ENCODE measurements at places on chromosomes 2 and 18.

GRCh38 chr2:164976301-164976700 is 21.0 kb upstream of the SLC38A11 start:
- no peak for DNase-seq

- DNase-seq, result no peak
These were observed 29.3 kb upstream of the CEP68 start for GRCh38 chr2:65026704-65027464.

- no peak for DNase-seq
These were observed 53.0 kb upstream of the ASAP2 start for GRCh38 chr2:9153643-9153980.

GRCh38 chr18:23088310-23088709 is 47.0 kb upstream of the CABLES1 start:
- no peak for DNase-seq

DNA sequence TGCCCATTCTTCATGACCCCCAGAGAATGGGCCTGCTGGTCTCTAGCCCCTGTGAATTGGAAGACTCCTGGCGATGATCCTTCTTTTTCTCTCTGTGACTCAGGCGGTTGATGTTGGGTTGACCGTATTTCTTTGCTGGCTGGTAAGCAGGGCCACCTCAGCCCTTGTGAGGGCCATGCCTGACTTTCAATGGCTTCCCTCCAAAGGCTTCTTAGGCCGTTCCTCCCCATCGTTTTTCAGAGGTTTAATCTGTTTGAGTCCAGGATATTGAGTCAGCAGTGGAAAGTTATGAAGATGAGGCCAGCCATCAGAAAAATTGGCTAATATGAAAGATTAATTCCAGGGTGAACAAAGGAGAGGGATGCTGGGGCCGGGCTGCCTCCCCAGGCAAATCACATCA is 13.6 kb downstream of the HPCAL1 start:
- no peak for DNase-seq

- DNase-seq, result no peak
These were observed 1171.1 kb upstream of the CRIM1 start for GRCh38 chr2:35184471-35184870.

DNA sequence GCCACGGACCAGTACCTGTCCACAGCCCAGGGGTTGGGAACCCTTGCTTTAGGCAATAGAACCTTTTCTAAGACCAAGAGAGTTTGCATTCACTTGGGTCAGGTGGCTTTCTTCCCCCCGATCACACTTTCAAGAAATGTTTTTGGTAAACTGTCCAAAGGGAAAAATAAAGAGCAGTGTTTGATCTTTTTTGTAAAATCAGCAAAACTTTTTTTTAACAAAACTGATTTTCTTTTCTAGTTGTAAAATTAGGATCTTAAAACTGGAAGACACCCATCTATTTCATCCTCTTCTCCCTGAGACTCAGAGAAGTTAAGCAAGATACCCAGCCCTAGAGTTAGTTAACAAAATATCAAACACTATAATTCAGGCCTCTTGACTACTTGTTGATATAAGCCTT is 6.1 kb upstream of the SESTD1 start:
- DNase-seq, result no peak

DNA sequence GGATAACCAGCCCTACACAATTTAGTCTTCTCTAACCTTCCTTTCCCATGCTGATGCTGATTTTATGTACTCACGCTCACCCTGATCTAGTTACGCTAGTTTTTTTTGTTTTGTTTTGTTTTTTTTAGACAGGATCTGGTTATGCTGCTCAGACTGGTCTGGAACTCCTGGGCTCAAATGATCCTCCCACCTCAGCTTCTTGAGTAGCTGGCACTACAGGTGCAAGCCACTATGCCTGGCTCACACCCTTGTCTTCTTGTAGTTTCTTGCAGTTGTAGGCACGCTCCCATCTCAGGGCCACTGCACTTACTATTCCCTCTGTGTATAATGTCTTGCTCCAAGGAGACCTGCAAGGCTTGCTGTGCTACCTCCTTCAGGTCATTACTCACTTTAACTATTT is 6.2 kb downstream of the PELI1 start:
- DNase-seq, result no peak

- no peak for DNase-seq
These were observed 87.6 kb upstream of the FAM110C start for GRCh38 chr2:133675-134593.

DNA sequence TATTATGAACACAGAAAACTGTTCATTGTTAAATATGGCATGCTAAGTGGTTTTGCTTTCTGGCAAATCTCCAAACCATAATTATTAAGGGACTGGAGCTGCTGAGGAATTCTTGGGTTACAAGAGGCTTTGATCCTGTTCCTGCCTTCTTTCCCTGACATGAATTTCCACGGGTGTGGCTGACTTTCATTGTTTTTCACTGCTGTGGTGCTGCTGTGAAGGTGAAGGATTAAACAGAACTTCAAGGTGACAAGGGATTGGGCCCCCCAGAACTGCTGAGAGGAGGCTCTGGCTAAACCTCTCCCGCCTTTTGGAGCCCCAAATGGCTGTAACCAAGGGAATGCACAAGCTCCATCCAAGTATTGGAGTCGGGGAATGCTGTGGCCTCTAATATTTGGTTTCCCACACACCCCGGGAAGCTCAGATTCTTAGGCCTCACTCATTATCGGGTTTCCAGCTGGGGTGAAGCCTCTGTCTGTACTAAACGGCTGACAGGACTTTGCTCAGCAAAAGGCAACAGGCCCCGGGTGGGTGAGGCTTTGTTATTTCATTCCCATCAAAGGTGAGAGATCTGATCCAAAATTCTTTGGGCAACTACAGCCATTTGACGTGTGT is 29.0 kb upstream of the ZFP36L2 start:
- no peak for DNase-seq

GRCh38 chr18:13934058-13934457 is 18.7 kb upstream of the MC2R start:
- DNase-seq, result no peak

DNA sequence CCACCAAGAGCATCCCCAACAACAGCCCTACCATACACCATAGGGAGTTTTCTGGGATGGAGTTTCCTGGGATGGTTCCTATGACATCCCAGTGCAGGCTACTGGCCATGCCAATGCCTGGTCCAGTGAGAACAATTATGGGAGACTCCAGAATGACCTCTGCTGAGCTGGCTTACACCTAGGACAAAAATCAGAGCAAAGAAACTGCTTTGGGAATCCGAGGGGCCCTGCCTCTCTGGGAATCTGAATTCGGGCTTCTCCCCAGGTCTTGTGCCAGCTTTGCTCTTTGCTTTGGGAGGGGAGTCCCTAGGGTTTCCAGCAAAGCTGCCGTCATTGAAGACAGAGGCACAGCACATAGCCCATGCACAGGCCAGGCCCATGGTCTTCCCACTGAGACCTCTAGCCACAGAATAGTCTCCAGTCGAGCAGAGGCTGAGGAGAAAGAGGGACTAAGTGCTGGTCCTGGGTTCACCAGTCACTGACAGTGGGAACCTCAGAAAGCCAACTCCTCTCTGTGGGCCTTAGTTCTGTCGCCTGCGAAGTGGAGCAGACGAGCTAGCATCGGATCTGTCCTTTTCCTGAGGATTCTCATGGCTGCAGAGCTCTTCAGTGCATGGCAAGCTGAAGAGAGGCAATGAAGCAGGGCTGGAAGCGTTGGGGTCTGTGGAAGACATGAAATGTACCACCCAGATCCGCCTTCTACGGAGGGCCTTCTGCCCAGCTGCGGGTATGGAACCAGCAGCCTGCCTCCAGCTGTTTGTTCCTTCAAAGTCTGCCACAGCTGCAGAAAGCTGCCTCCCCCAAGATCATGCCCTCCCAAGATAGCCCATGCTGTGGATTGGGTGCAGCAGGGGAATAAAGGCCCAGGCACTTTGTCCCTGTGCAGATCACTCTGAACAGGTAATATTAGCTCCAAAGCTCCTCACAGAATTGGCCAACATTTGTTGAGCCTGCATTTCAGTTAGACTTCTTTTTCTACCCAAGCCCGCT is 11.2 kb upstream of the LBH start:
- DNase-seq, result no peak

DNA sequence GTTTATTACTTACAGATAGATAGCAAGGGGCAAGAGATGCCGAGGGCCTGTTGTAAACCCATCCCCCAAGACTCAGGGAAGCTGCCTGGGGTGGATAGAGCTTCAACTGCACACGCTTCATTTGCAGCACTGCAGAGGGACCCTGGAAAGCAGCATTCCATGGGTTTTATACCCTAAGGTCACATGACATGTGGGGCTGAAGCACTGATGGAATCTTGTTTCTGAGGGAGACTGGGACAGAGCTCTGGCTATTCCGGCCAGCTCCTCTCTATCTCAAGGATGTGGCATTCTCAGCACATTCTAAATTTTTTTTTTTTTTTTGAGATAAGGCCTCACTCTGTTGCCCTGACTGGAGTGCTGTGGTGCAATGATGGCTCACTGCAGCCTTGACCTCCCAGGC is 300.1 kb downstream of the MYCN start:
- no peak for DNase-seq

DNA sequence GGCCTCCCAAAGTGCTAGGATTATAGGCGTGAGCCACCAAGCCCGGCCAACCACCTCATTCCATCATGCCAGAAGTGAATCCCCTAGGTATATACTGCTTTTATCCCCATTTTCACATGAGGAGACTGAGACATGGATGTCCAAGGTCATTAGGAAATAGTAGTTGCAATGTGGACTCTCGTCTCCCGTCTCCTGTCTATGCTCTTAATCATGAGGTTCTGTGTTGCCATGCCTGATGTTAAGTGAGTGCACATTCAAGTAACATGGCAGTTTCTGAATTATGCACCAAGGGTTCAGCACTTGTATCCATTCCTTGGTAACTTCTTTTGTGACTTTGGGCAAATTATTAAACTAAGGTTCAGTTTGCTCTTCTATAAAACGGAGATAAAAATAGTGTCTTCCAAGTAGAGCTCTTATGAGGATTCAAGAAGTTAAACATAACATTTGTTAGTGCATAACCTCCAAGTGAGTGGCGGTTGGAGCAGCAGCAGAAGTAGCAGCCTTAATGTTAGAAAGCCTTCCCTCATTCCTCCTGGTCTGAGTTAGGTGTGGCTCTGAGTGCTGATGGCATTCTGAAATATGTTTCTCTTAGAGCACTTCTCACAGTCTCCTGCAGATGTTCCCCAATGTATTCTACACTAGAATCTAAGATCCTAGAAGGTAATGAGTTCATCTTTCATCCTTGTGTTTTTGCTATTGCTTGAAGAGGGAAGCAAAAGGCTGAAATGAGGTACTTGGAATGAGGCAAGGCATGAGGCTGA is 21.9 kb downstream of the SOCS6 start:
- no peak for DNase-seq

DNA sequence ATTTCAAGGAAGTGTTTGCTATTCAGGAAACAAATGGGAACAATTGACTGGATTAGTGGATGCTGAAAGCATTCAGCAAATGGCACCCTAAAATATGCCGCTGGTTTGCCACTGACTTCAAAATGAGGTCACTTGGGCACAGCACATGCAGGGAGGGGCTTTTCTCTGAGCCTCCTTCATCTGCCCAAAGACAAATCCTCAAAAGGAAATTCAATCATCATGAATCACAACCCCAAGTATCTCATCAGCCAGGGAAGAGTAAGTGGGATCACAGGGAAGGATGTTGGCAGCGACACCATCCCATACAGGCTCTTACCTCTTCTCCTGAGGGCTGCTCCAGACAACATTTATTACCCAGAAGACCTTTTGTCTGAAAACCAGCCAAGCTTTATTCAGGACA is 14.4 kb upstream of the SP140L start:
- no peak for DNase-seq

- DNase-seq, result peak; percentile 66
These were observed 22.2 kb upstream of the ITSN2 start for GRCh38 chr2:24382363-24383073.

GRCh38 chr2:57899898-57900297 is 146.7 kb upstream of the VRK2 start:
- no peak for DNase-seq

GRCh38 chr2:55604027-55604565 is 13.3 kb downstream of the PPP4R3B start:
- DNase-seq, result no peak

DNA sequence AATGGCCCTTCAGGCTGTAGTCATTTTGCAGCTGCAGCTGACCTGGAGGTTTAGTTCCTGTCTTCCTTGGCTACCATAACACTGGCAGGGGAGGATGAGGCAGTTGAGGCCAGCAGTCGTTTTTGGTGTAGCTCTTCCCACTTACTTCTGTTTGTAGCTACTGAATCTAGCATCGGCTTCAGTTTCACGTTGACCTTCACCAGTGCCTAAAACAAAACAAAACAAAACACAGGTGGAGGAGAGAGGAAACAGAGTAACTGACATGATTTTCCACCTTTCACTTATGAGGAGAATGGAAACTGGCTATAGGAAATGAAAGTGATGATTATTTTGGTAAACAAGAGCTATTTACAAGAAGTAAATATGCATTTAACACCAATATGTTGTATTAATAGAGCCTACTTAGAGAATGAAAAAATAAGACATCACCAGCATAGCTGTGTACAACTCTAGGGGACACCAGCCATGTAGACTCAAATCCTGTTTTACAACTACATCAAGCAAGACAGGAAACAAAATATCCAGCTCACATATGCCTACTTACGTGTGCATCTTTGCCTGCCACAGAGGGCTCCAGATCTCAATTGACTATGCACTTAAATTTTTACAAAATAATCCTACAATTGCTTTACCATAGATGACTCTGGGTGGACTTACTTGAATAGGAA is 236.9 kb downstream of the AGPS start:
- no peak for DNase-seq

- no peak for DNase-seq
These were observed 270.5 kb downstream of the ACTR3 start for GRCh38 chr2:114160263-114160981.

- DNase-seq, result peak; percentile 47
These were observed 59.7 kb upstream of the PDK1 start for GRCh38 chr2:172496160-172496608.

DNA sequence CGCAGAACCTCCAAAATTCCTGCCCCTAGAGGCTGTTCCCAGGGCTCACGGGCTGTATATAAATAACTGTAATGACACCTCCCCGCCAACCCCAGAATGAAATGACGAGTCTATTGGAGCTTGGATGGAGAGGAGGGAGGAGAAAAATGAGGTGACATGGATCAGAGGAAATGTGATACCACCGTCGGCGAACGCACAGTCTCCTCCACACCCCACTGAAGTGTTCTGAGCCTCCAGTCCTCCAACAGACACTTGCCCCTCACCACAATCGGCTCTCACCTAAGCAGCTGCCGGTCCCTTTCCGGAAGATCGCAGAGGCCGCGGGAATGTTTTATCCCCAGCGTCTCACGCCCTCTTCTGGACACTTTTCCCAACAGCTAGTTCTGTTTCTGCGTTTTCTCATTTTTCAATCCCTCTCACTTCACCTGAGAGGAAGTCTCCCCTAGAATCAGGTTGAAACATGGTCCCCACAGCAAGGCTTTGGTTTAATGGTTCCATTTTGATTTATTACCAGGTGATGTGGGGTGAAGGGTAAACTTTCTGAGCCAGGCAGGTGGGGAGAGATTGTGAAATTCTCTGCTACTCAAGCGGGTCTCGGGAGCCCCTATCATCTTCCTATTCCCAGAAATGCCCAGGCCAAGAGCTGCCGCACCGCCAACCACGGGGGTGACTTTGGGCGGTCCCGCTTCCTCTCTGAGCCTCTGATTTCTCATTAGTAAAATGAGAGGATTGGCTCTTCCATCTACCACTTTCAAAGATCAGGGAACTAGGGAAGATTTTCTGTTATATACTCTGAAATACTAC is 9.1 kb upstream of the MYO5B start:
- no peak for DNase-seq

- no peak for DNase-seq
These were observed 58.1 kb upstream of the TTN start for GRCh38 chr2:178865146-178865936.

Measured in inflammatory macrophage treated with lipopolysaccharide for 4 hours (primary cell).